ENCODE measurements at places on chromosomes 1 and 21. TPM values are rescaled to one million over a fixed set of nuclear protein-coding genes. Genes with fewer than 3 reads are reported as not detected.

LRRC53 gene
- polyA plus RNA-seq, result not detected

ALPL gene
- 241 TPM for polyA plus RNA-seq

ZBTB17 gene
- polyA plus RNA-seq, result 44.2 TPM

CATSPERE gene
- 0.87 TPM for polyA plus RNA-seq

C1QC gene
- 125 TPM for polyA plus RNA-seq

DARS2 gene
- 6.6 TPM for polyA plus RNA-seq

EXOSC10 gene
- 29.0 TPM for polyA plus RNA-seq

GRCh38 chr1:38029685-38030511, 16.7 kb downstream of the POU3F1 start:
- peak; percentile 56 for DNase-seq

GRCh38 chr1:227372726-227373130, 54.4 kb upstream of the CDC42BPA start:
- no peak for DNase-seq

GRCh38 chr1:243837907-243838535, 12.0 kb downstream of the AKT3 start:
- DNase-seq, result no peak

DNA sequence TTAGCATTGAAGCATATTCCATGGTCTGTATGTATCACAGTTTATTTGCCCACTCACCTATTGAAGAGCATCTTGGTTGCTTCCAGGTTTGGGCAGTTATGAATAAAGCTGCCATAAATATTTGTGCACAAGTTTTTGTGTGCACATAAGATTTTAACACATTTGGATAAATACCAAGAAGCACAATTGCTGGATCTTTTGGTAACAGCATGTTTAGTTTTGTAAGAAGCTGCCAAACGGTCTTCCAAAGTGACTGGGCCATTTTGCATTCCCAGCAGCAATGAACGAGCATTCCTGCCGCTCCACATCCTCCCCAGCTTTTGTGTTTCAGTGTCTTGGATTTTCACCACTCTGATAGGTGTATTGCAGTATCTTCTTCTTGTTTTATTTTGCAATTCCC, 62.7 kb downstream of the PDE9A start:
- no peak for DNase-seq

GRCh38 chr1:105632342-105633196, 1423.9 kb upstream of the PRMT6 start:
- DNase-seq, result peak; percentile 2

- DNase-seq, result no peak
Measured at GRCh38 chr1:174640783-174641182, 193.0 kb downstream of the GPR52 start.

GRCh38 chr1:28199328-28200233, 23.1 kb upstream of the PTAFR start:
- DNase-seq, result no peak

GRCh38 chr1:24203404-24203803, 16.3 kb upstream of the IFNLR1 start:
- no peak for DNase-seq

GRCh38 chr1:231690059-231690458, 63.5 kb downstream of the DISC1 start:
- DNase-seq, result no peak

DNA sequence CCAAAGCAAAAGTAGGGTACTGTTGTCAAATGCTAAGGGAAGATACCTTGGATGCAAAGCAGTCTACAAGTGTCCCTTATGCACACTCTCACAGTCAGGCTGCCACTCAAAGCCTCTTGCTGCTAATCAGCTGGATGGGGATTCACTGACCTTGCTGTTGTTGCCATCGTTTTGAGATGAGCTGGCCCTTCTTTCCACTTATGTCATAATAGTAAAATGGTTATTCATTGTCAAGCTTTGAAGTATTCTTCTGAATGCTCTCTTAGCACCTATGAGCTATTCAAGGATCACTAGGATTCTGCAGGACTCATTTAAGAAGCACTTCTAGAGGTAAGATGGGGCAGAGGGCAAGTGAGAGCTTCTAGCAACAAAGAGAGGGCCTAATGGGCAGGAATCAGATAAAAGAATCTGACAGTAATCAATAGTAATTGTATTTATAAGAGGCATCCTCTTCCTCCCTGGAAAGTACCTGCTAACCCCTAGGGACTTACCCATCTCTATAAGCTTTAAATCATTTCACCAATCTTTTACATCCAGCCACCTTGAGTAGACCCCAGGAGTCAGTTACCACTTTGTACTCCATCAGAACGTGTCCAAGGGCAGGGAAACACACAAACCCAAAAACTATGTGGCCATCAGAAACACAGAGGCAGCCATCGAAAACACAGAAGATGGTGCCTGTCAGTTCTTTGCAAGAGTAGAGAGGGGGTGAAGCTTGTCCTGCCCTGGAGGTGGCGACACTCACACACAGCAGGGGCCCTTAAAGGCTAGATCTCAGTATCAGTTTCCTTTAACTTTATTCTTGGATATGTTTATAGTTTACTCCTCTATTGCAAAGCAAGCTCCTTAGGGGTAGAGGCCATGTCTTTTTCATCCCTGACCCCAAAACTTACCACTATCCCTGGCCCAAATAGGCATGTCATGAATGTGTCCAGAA, 103.7 kb upstream of the NFIA start:
- peak; percentile 46 for DNase-seq

- no peak for DNase-seq
Measured at GRCh38 chr1:16296643-16297042, 55.6 kb downstream of the FBXO42 start.

DNA sequence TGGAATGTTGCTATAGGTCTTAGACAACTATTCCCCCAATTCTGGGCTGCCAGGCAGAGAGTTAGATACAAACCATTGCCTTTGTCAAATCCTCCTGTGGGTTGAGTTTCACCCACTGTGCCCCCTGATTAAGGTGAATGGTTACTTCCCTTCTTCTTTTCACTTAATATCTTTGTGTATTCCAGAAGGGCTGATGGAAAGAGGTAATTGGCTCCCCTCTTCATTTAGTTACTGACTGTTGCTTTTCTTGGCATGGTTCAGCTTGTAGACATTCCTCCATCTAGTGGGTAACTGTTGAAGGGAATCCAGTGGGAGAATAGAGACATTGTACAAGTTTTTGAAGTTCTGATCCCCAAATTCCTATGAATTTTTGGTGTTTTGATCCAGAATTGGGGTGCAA, 43.8 kb upstream of the MACF1 start:
- DNase-seq, result no peak

DNA sequence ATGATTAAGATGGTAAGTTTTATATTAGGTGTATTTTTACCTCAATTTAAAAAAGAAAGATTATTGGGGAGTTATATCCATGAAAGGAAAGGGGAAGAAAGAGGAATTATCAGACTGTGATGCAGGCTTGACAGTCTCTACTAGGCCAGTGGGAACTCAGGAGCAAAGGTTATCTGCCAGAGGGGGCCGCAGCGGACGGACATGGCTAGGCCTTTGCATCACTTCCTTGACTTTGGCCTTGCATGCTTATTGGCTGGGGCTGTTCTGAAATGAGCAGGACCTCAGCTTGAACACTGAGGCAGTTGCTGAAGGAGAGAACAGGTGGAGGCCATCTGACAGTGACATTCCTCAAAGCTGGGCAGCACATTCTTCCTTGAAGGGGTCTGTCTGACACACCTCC, 150.9 kb downstream of the CYYR1 start:
- DNase-seq, result no peak

DNA sequence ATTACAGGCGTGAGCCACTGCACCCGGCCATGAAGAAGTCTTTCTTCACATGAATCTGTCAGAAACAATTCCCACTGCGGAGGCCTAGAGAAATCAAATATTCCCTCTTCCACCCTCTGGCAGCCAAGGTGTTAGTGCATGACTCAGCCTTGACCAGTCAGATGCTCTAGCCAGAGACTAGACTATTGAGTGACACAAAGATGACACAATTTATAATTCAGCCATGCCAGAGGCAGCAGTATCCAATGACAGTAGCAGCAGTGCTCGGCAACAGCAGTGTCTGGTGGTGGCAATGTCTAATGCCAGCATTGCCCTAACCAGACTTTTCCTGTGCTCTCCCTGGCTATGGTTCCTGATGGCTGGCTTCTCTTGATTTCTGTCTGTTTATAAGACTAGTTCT, 8.7 kb downstream of the CTXND2 start:
- DNase-seq, result no peak

DNA sequence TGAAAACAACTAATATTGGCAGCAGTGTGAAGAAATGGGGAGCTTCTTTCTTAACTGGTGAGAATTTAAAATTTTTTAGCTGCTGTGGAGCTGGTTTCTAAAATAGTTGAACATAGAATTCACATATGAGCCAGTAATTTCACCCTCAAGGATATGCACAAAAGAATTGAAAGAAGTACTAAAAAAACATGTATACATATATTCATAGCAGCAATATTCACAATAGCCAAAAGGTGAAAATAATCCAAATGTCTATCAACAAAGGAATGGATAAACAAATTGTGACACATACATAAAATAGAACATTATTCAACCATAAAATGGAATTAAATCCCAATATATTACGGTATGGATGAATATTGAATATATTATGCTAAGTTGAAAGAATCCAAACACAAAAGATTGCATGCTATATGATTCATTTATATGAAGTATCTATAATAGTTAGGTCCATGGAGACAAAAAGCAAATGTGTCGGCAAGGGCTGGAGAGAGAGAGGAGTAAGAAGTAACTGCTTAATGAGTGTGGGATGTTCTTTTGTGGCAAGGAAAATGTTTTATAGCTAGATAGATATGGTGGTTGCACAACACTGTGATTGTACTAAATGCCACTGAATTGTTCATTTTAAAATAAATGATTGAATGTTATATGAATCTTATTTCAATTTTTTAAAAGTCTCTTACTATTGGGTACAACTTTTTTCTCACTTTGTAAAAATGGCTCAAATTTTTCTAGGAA, 14.8 kb upstream of the COL11A1 start:
- DNase-seq, result no peak

- DNase-seq, result no peak
Measured at GRCh38 chr1:25137521-25138395, 94.5 kb downstream of the SYF2 start.

DNA sequence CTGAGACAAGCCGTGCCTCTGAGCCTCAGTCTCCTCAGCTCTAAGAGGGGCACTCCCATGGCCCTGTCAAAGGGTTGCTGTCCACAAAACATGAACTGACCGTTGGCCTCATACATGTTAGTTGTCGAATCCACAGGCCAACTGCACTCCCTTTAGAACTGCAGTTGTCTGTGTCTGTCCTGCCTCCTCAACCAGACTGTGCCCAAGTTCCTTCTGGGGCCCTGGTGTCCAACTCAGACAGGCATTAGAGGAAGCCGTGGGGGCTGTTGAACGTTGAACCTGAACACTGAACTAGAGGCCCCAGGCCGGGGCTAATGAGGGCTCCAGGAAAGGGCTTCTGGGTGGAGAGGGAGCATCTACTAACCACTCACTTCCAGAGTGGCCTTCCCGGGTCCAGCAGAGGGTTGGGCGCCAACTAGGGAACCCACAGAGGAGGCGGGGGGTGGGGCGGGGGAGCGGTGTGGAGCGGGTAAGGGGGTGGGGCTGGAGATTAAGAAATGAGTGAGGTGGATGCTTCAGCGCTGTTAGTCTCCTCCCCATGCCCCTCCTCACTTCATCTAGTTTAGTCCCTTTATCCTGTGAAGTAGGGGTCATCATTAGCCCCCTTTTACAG, at the start of gene RAB42:
TSS of gene RAB42 (plus strand) at position 558 of the 613 bp plus-strand sequence. CDS start 247 bp downstream, outside the sequence.
- DNase-seq, result peak; percentile 81
